Glutamatergic neuron (in vitro differentiated cells): ENCODE measurements at places on chromosomes 6 and 20. TPM values are rescaled to one million over a fixed set of nuclear protein-coding genes. Genes with fewer than 3 reads are reported as not detected.

The ADGRF5 gene
- 0.37 TPM for total RNA-seq

The RSPH4A gene
- total RNA-seq, result 0.98 TPM

The DLGAP4 gene
- total RNA-seq, result 199 TPM

The FAM209B gene
- not detected for total RNA-seq

The RIPPLY2 gene
- total RNA-seq, result 4.9 TPM

The COL19A1 gene
- total RNA-seq, result 0.78 TPM

The ZSWIM3 gene
- 7.9 TPM for total RNA-seq

The PSMB8 gene
- not detected for total RNA-seq

The VPS52 gene
- 50.9 TPM for total RNA-seq

The ELOVL4 gene
- total RNA-seq, result 37.2 TPM

The MAP3K7 gene
- total RNA-seq, result 39.4 TPM

The FGD2 gene
- not detected for total RNA-seq

The TP53INP2 gene
- total RNA-seq, result 178 TPM

The LCA5 gene
- 5.3 TPM for total RNA-seq

The C6orf132 gene
- total RNA-seq, result 0.25 TPM

The TPX2 gene
- 44.7 TPM for total RNA-seq

The CFAP206 gene
- total RNA-seq, result 1.9 TPM

The EPB41L1 gene
- 54.1 TPM for total RNA-seq
